ENCODE measurements at places on chromosomes 7 and 10.

GRCh38 chr7:122886357-122887081, at the start of gene CADPS2:
Gene CADPS2 (minus strand): TSS chr7:122886460. CDS start chr7:122886337, 123 bp downstream.
- DNase-seq = peak; percentile 69

DNA sequence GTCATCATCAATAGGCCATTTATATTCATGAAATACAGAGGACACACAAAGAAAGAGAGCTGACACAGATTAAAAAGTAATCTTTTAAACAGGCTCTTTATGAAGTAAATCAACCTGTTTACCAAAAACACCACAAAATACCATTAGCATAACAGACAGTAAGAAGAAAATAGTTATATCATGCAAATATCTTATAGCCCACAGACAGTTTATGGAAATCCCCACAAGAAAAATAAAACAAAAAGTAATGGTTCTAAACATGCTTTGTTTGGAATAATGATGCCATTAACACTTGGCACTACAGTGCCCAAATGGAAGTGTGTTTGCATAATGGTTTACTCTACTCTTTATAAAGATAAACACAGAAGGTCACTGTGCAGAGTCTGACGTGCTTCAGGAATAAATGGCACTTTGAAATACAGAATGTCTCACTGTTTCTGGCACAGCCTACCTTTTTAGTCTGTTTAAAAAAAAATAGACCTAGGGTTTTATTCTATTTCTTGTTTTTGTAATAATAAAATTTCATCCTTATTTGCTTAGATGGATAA, 30.1 kb downstream of the SEMA3D start:
- DNase-seq = no peak

- DNase-seq = no peak
Measured at GRCh38 chr7:81705206-81705605, 64.6 kb downstream of the HGF start.

DNA sequence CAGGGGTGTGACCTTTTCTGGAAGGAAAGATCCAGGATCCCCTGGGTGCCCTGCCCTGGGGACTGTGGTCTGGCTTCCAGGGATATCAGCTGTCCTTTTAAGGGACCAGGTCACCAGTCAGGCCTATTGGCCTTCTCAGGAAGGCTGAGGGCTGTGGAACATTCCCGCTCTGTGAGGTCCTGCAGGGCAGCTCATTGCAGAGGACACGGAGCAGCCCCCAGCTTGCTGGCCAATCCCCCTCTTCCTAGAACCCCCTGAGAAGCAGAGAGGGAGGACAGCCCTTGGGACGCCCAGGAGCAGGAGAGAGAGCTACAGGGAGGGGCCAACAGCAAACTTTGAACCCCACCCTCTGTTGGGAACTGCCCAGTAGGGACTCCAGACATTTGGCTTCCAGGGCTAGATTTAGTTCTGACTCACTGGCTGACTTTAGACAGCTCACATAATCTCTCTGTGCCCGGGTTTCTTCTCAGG, 67.9 kb upstream of the COL13A1 start:
- DNase-seq = no peak

GRCh38 chr7:132579260-132579899, 3.1 kb upstream of the PLXNA4 start:
- no peak for DNase-seq

DNA sequence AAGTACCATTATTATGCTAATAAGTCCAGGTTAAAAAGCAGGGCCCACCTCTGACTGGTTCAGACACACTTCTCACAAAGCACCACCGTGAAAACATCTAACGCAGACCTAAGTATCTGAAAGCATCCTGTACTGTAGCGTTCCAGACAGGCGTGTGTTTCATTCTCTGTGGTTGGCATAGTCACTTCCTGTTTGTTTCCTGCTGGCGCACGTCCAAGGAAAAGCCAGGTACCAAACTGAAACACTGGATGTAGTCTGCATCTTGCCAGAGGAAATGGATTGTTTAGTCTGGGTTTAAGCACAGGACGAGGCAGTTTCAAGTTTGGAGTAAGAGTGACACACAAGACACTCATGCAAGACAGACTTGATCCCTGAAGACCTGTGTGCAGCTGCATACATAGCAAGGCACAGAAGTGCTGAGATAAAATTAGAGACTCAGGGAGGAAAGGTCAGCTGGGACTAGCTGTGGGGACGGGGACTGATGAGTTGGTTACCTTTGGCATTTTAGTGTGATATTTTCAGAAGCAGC, 23.3 kb downstream of the BPGM start:
- peak; percentile 25 for DNase-seq

GRCh38 chr7:83065714-83066113, 97.0 kb downstream of the PCLO start:
- DNase-seq = no peak

GRCh38 chr10:107847620-107848019, 683.1 kb upstream of the SORCS1 start:
- no peak for DNase-seq

DNA sequence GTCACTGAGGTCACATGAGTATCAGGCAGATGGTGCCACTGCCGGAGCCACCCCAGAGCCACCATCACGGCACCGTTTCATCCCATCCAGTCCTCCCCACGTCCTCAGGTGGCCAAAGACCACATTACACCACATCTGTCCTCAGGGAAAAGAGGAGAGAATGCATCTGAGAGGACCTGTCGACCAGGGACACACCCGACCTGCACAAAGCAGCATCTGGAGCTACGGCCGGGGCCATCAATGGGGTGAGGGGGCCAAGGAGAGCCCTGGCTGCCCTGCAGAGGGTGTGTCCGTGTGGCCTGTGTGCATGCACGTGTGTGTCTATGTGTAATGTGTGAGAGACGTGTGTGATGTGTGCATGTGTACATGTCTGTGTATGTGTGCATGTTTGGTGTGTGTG, 480.6 kb downstream of the DNAJB6 start:
- no peak for DNase-seq

- DNase-seq = no peak
Measured at GRCh38 chr7:156832195-156832877, 60.6 kb downstream of the LMBR1 start.

DNA sequence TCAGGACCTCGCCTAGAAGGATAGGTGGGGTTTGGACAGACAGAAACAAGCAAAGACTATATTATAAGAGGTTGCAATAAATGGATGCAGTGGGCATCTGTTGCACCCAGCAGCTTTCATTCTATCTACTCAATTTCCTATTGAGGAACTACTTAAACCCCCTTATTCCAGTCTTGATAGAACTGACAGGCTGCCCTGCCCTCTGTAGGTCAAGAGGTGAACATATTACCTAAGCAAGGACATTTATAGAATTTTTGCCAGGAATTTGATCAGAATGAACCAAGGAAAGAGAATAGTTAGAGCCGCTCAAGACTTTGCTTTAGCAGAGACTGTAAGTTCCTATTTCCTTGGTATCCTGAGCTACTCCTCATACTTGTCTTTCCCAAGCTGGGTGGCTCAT, 9.5 kb downstream of the VTI1A start:
- DNase-seq = no peak

- DNase-seq = no peak
Measured at GRCh38 chr10:20254078-20254477, 437.8 kb downstream of the PLXDC2 start.

- DNase-seq = no peak
Measured at GRCh38 chr7:155317114-155317434, 19.4 kb downstream of the INSIG1 start.

- DNase-seq = no peak
Measured at GRCh38 chr7:28364082-28364481, 48.2 kb upstream of the CREB5 start.

GRCh38 chr7:74030861-74031260, 2.9 kb downstream of the ELN start:
- no peak for DNase-seq

DNA sequence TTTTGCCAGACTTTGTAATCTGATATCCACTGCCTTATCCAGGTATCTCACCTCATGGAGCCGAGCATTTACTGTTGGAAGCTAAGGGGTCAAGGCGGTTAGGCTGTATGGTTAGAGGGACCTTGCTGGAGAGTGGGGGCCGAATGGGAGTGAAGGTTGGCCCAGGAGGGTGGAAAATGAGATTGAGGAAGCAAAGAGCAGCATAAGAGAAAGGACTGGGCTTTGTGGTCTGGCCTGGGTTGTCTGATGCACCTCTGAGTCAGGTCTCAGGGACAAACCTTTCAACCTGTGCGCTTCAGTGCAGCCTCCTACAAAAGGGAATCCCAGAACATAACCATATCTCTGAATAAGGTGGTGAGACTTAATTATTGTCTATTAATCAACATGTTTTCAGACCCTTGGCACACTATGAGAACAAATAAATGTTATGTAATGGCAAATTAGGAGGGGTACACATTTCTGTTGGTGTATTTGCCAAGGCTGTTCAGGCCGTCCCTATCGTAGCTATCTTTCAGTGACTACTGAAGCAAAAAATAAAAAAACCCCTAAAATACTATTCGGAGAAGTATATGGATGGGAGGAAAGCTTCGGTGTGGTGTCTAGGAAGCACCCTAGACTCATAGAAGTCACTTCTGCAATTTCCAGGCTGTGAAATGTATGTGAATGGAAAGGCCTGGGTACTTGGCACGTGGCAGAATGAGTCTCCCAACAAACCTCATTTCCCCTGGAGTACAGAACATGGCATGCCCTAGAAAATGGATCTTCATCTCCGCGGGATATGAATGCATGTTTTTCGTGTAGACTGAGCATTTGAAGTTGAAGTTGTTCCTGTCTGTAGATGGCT, 4.3 kb downstream of the CAMK1D start:
- no peak for DNase-seq

- DNase-seq = no peak
Measured at GRCh38 chr10:14016011-14016536, 314.6 kb downstream of the FRMD4A start.

DNA sequence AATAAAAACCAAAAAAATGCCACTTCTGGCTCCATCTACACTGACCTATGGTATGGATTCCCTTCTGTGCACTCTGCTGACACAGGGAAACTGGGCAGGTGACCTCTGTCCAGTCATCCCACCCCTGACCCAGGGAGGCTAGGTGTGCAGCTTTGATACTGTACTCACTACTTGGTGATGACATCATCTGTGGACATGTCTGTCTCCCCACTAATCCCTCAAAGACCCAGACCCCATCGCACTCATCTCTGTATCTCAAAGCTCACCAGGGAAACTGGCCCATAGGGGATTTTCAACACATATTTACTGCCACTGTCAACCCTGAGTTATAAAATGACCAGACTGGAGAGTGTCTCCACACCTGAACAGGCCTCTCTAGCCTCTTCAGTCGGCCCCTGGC, 10.6 kb downstream of the SGMS1 start:
- DNase-seq = no peak

GRCh38 chr7:22837308-22837707, 14.7 kb upstream of the TOMM7 start:
- no peak for DNase-seq

GRCh38 chr7:80779456-80779855, 139.4 kb downstream of the SEMA3C start:
- no peak for DNase-seq

DNA sequence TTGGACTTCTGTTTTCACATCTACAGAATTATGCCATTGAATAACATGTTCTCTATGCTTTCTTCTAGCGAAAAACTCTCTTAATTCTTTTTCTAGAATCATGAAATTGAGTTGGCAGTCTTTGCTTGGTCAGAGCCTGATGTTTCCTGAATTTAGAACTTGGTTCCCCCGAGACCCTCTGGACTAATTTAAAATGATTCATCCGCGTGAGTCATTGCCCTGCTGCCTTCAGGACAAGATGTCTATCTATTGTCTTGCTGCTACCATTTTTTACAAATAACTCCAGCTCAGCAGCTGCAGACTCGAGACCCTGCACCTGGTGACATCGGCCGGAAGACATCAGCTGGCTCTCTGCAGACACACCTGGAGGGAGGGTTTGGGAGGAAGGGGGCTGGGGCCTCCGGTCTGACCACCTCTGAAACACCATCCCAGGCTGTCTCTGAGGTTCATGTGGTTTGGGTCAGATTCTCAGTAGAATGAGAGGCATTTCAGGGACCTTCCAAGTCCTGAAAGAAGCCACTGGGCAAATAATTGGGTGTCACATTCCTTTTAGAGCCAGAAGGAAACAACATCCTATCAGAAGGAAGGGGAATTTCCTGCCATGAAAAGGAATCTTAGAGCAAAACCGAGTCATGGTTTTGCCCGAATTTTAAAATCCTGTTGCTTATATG, 20.9 kb upstream of the KLF6 start:
- DNase-seq = no peak

DNA sequence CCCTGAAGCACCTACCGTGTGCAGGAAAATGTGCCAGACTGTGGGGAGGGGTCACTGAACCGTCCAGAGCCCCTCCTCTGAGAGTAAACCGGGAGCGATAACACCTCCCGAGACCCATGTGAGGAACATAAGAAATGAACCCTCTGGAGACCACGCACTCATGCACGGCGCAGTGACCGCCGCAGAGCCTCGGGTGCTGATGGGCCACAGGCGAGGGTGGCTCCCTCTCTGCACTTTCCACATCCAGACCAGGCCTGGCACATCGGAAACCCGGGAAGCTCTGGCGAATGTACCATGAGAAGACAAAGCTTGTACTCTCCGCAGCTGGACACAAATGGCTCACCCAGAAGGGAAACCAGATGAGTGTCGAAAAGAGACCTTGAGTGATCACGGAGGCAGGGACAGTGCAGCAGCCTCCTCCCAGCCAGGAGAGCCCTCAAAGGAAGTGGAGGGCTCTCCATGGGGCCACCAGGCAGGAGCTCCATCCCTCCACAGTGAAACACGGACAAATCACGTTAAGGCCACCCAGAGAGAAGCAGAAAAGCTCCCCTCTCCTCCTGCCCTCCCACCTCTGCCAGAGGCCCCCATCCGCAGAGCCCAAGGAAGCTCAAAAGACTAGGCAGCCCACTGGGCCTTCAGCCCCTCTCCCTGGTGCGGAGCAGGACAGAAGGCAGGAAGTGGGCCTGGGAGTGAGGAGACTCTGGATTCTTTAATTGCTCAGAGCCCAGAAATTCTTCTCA, 178.1 kb upstream of the PPP2R2D start:
- DNase-seq = no peak

GRCh38 chr10:88389456-88389855, 193.7 kb downstream of the RNLS start:
- DNase-seq = peak; percentile 55

DNA sequence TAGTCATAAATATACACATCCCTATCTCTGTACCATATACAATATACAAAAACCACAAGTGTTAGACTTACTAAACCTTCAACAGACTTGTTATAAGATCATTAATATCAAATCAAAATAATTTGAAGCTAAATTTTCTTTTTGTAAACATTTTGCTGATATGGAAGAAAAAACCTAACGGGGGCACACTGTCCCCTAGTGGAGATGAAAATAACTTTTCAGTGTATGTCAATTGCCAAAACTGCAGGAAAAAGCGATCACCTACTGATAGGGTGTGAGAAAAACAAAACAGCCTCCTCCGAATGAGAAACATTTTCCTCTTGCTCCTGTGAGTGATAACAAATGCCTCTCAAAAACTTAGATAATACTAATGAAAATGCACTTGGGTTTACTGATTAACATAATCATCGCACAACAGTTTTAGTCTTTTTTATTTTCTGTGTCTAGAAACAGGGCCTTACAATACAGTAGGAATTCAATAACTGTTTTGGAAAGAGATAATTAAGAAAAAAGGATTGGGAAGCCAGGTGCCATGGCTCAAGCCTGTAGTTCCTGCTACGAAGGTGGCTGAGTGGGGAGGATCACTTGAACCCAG, 322.7 kb downstream of the CRPPA start:
- no peak for DNase-seq

- DNase-seq = no peak
Measured at GRCh38 chr7:53485354-53485753, 449.9 kb downstream of the POM121L12 start.
